ENCODE measurements at places on chromosomes 1 and 21.

GRCh38 chr1:58722967-58723366 lies 23.1 kb upstream of the MYSM1 start:
- DNase-seq: no peak

- DNase-seq: no peak
These were observed 160.8 kb downstream of the VAV3 start for GRCh38 chr1:107804134-107804533.

DNA sequence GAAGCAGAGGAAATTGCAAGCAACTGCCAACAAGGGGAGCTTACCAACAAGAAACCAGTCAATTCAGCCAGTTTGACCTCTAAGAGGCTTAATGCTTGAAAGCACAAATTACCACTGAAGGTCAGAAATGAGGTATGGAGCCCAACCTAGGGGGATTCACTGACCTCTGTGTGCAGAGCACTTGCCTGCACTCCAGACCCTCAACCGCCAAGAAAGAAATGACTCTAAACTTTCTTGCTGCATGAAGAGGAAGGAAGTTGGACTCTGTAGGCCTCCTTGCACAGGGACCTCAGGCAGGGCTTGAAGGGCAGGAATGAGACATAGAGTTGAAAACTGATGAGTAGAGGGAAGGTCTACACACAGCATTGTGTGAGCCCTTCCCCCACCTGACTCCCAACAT lies 10.0 kb downstream of the ARMH1 start:
- no peak for DNase-seq

- no peak for DNase-seq
These were observed 1536.8 kb downstream of the KCNT2 start for GRCh38 chr1:195071461-195071860.

GRCh38 chr1:51421964-51422363 lies 91.6 kb upstream of the TTC39A start:
- DNase-seq: no peak

DNA sequence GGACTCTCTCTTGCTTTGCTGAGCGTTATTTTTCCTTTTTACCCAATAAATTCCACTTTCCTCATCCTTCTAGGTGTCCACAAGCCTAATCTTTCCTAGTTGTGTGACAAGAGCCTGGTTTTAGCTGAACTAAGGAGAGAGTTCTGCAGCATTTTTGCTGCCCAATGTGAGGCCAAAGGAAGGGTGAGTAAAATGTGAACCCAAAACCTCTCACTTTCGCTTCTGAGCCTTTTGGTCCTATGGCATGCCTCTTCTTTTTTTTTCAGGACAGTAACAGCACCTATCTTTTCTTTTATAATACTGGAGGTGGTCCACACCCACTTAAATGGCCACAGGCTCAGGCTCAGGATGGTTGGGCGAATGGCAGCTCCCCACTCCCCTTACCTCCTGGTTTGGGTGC lies 111.1 kb downstream of the COP1 start:
- DNase-seq: no peak

DNA sequence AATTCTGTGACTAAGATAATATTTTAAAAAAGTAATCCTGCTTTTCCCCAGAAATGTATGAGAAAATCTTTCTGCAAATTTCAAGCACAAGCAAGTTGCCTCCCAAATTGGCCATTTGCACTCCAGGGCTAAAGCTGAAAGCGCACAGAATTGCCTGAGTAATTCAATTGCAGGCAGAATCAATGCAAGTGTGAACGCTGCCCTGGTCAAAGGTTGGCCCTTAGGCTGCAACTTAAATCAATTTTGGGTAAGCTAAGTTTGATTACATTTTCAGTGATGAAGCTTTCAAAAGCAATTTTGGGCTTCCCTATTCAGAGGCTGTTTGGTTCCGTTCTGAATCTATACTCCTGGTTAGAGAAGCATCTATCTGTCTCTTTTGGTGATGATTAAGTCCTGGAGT lies 501.8 kb upstream of the ZRANB2 start:
- no peak for DNase-seq

- peak; percentile 27 for DNase-seq
These were observed 87.5 kb upstream of the CACYBP start for GRCh38 chr1:174912264-174912663.

DNA sequence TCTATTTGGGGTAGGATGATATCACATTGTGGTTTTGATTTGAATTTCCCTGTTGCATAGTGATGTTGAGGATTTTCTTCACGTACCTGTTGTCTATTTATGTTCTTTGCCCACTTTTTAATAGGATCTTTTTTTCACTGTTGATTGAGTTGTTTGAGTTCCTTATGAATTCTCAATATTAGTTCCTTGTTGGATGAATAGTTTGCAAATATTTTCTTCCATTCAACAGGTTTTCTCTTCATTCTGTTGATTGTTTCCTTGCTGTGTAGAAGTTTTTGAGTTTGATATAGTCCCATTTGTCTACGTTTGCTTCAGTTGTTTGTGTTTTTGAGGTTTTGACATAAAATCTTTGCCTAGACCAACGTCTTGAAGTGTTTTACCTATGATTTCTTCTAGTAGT lies 369.5 kb upstream of the CAMK1G start:
- no peak for DNase-seq

DNA sequence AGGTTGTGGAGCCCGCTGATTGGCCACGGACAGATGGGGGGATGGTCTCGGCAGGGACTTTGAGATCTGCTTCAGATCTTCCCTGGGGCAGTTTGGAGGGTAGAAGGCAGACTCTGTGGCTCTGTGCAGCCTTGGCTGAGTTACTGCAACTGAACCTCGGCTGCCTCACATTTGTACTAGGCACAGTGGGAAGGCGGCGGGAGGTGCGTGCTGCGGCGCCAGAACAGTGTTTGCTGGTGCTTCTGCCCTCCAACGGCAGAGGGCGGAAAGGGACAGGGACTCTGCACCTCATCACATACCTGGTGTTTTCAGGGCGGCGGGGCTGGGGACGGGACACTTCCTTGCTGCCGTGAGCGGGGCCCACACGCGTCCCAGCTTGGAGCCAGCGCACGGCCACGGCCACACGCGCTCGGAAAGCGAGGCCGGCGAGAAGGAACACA lies 26.2 kb downstream of the SLC66A1 start:
- no peak for DNase-seq
